Activated naive CD8-positive, alpha-beta T cell treated with anti-CD3 and anti-CD28 coated beads for 36 hours (primary cell): ENCODE measurements at places on chromosomes 1 and 21. TPM values are rescaled to one million over a fixed set of nuclear protein-coding genes. Genes with fewer than 3 reads are reported as not detected.

DNA sequence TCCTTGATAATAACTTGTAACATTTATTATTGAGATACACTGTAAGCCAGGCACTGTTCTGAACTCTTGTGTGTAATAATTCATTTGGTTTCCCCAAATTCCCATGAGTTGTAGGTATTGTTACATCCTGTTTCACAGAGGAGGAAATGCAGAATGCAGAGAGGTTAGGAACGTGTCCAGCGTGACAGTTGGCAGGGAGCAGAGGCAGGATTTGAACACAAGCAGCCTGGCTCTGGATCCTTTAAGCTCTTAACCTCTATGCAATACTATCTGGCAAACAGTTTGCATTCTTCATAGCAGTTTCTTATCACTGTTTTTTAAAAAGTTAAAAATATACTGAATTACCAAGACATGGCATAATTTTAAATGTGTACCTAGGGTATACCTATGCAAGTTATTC lies 30.5 kb downstream of the EEIG2 start:
- peak overlapping the region; percentile 68 for H3K27ac ChIP-seq
- H3K4me1 ChIP-seq, result peaks cover 49% of the 10 kb centered on the region
- H3K4me3 ChIP-seq, result no peak overlapping the region
- H3K27me3 ChIP-seq, result no peaks in the 10 kb centered on the region
- DNase-seq, result no peak
- H3K36me3 ChIP-seq, result peaks cover 5% of the 10 kb centered on the region

GRCh38 chr1:85597709-85598108 lies 17.1 kb downstream of the CCN1 start:
- H3K27ac ChIP-seq, result no peak overlapping the region
- no peaks in the 10 kb centered on the region for H3K4me1 ChIP-seq
- no peak for DNase-seq
- peaks cover 6% of the 10 kb centered on the region for H3K36me3 ChIP-seq
- no peak overlapping the region for H3K4me3 ChIP-seq

- no peaks in the 10 kb centered on the region for H3K36me3 ChIP-seq
- H3K27me3 ChIP-seq, result no peaks in the 10 kb centered on the region
- H3K4me3 ChIP-seq, result no peak overlapping the region
- no peaks in the 10 kb centered on the region for H3K4me1 ChIP-seq
- no peak for DNase-seq
Observed at GRCh38 chr1:102529446-102529845, 532.7 kb upstream of the OLFM3 start.

ZSWIM5 gene
- total RNA-seq, result 0.37 TPM

IGSF21 gene
- total RNA-seq, result not detected
